Stimulated activated CD4-positive, alpha-beta T cell treated with anti-CD3 and anti-CD28 coated beads, Interleukin-2, amount 100 ng/mL, for 24 hours (primary cell): ENCODE measurements at places on chromosomes 7 and 10.

- no peak for DNase-seq
These were observed 203.0 kb downstream of the CCSER2 start for GRCh38 chr10:84531396-84531795.

- no peak for DNase-seq
These were observed 16.7 kb downstream of the UBTD1 start for GRCh38 chr10:97515271-97515978.

- peak; percentile 69 for DNase-seq
These were observed 4.5 kb upstream of the PLXNA4 start for GRCh38 chr7:132580717-132581285.

DNA sequence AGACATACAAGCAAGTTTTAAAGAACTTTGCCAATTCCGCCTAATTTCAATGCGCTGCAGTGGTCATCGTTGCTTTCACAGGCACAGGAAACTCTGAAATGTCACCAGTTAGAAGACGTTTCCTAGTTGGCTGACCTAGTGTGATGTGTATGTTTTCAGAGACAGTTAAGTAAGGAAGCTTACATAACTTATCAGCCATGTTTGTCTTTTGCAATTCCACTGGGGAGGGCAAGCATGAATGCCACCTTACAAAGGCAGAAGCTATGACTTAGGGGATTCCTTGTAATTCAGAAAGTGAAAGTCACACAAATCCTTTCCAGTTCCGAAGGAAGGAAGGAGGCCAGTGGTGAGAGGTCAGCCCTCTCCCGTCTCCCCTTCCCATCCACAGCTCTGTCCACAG, 15.0 kb upstream of the NPS start:
- no peak for DNase-seq

- DNase-seq: no peak
These were observed 22.2 kb downstream of the RGS10 start for GRCh38 chr10:119520283-119520682.

GRCh38 chr7:4277936-4278335, 404.2 kb upstream of the FOXK1 start:
- no peak for DNase-seq
